Fibroblast of the aortic adventitia (primary cell): ENCODE measurements at places on chromosomes 7 and 10. TPM values are rescaled to one million over a fixed set of nuclear protein-coding genes. Genes with fewer than 3 reads are reported as not detected.

DNA sequence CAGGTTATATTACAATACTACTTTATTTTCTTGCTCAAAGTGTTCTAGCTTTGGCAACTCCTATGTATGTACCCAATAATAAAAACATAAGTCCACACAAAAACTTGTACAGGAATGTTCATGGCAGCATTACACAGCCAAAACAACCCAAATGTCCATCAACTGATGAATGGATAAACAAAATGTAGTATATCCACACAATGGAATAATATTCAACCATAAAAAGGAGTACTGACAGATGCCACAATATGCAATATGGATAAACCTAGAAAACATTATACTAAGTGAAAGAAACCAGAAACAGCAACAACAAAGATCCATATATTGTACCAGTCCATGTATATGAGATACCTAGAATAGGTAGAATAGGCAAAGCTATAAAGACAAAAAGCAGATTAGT, 21.0 kb downstream of the PPA1 start:
- DNase-seq, result no peak

GRCh38 chr10:88127269-88127668, 263.8 kb downstream of the PTEN start:
- no peak for DNase-seq

DNA sequence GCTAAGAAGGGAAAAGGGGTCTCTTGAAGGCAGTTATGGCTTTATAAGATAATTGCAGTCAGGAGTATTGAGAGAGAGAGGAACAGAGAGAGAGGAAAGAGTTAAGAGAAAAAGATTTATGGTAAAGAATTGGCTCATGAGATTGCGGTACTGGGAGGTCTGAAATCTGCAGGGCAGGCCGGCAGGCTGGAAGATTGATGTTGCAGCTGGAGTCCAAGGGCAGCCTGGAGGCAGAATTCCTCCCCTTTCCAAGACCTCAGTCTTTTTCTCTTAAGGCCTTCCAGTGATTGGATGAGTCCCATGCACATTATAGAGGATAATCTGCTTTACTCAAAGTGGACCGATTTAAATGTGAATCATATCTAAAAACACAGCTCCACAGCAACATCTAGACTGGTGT, 68.4 kb downstream of the HACD1 start:
- DNase-seq, result peak; percentile 71

- no peak for DNase-seq
Observed at GRCh38 chr10:11234857-11235531, 217.3 kb downstream of the CELF2 start.

GRCh38 chr10:101843032-101844021, at the start of gene KCNIP2:
KCNIP2 (minus strand) TSS chr10:101843800; CDS start chr10:101843568, 232 bp downstream.
- no peak for DNase-seq

GRCh38 chr7:114062810-114063209, 144.0 kb upstream of the PPP1R3A start:
- no peak for DNase-seq

GRCh38 chr10:75483188-75483587, 51.8 kb downstream of the LRMDA start:
- no peak for DNase-seq

DNA sequence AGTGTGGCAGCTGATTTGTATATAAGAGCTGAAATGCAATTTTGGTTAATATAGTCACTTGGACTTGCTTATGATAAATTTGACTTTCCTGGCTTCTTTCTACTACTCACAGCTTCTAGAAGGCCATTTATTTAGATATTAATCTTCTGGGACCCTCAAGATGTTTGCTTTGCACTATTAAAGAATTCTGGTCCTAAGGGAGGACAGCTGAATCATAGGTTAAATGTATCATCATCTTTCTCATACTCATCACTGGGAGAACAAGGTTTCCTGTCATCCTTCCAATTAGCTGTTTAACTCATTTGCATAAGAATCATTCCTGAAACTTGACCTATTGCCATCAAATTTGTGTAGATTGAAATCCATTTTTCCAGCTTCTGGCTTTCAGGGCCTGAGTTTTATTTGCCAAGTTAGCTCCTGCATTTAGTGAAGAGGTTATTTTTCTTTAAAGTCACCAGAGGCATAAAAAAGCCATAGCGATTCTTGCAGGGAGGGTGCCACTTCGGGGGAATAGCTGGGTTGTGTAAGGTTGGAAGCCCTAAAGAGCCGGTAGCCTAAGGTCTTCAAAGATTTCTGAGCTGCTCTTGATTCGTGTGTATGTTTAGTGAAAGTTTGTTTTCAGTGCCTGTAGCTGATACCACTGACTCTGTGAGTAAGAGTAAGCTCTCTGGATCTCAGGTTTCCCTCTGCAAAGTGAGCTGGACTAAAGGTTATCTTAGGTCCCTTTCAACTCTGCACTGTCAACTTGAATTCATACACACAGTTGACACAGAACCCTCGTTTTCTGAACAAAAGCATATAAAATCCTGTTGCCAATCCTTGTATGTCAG, 4.3 kb downstream of the MAP3K8 start:
- peak; percentile 41 for DNase-seq

- peak; percentile 99 for DNase-seq
Observed at GRCh38 chr7:121530227-121531174, 134.4 kb upstream of the FAM3C start.

DNA sequence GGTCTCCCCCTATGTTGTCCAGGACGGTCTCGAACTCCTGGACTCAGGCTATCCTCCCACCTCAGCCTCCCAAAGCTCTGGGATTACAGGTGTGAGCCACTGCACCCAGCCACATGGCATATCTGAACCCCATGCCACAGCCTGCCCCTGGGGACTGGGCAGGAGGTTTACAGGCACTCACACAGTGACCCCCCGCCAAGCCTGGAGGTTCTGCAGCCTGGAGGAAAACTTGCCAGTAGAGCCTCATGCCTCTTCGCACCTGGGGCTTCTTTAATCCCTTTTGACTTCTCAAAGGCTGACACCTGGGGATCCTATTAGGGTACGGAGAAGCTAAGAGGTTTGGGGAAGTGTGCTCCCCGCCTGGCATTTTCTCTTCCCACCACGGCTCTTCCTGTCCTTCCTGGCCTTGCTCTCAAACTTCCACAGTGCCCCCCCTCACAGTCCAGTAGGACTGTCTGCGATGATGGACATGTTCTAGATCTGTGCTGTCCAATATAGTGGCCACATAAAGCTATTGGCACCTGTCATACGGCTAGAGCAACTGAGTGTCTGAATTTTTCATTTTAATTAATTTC, 11.4 kb upstream of the KCP start:
- no peak for DNase-seq

DNA sequence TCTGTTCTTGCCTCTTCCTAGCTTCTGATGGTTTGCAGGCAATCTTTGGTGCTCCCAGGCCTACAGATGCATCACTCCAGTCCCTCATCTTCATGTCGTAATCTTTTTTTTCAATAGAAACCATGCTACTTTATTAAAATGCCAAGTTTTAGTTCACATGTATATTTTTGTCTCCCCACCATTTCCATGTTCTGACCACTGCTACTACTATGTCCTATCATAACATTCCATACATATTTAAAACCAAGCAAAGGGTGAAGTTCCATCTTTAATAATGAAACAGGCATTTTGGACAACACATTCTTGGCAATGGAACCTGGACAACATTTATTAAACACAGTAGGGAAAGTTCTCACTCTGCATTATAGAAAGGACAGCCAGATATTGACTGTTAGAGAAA, 58.8 kb downstream of the ZNF518A start:
- DNase-seq, result peak; percentile 37

DNA sequence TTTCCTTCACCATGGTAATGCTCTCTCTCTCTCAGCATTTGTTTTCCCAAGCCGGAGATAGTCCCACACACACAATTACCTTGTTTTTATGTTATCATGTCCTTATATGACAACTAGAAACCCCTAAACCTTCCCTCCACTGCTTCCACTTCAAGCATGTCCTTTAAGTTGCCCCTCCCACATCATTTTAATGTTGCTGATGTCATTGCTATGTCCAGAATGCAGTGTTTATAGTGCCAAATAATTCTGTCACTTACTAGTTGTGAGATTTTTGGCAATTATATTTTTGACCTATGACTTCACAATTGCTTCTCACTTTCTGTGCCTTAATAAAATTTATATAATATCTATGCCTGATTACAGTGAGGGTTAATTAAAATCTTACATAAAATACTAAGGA, 645.9 kb downstream of the XPNPEP1 start:
- no peak for DNase-seq

GRCh38 chr7:100127866-100128636, 1.3 kb downstream of the MBLAC1 start:
- no peak for DNase-seq

DNA sequence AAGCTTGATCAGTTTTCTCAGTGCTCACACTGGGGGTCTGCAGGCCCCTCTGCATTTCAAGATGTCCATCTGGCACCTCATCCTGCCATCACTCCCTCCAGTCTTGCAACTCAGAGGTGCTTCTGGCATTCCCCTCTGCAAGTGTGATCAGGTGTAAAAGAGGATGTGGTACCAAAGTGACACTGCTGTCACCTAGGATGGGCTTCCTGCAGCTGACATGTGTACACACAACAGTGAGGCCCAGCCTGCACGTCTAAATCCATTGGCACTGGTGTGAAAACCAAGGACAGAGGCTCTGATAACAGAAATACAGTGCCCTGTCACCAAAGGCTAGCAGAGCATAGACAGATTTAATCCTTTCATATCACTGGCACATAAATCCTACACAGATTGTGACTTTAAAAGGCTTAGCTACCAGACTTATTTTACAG, 162.5 kb upstream of the CELF2 start:
- DNase-seq, result no peak

- DNase-seq, result no peak
Observed at GRCh38 chr7:96953676-96954513, 51.5 kb upstream of the DLX6 start.

GRCh38 chr7:106346678-106347217, 62.0 kb upstream of the NAMPT start:
- peak; percentile 94 for DNase-seq

GRCh38 chr10:119896937-119897770, 4.6 kb downstream of the SEC23IP start:
- peak; percentile 52 for DNase-seq

DNA sequence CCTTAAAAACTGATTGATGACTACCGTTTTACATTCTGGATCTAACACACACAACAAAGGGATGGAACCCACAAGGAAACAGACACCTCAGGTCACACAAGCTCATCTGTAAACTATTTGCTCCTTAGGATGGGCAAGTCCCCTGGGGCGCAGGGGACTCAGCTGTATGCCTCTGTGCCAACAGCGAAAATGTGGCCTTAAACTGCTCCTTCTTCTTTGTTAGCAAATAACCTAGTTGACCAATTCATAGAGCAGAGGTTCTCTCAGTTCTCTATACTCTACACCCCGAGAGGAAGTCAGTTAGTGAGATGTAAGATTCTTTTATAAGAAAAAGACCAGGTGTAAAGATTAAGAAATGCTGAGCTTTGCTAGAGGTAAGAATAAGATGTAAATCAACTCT, 181.9 kb upstream of the PRSS58 start:
- DNase-seq, result no peak

DNA sequence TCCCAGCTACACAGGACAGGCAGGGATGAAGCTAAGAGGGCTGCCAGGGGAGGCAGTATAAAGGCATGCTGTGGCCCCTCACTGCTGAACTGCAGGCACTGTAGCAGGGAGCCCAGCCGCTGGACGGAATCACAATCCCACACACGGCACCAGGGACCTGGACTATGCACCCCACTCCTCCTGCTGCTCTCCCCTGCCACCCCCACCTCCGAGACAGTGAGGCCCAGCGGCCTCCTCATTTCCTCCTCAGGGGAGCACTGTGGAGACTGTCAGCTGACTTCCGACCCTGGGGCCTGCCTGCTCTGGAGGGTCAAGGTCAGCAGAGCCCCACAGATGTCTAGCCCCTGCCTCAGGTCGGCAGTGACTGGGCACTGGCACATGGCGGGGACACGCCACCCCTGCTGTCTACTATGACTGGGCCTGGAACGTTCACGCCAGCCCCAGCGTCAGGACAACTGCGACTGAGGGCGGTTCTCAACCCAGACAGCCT, 92.7 kb downstream of the FAM53B start:
- DNase-seq, result no peak

- no peak for DNase-seq
Observed at GRCh38 chr10:79047584-79047874, 21.2 kb upstream of the ZMIZ1 start.

DNA sequence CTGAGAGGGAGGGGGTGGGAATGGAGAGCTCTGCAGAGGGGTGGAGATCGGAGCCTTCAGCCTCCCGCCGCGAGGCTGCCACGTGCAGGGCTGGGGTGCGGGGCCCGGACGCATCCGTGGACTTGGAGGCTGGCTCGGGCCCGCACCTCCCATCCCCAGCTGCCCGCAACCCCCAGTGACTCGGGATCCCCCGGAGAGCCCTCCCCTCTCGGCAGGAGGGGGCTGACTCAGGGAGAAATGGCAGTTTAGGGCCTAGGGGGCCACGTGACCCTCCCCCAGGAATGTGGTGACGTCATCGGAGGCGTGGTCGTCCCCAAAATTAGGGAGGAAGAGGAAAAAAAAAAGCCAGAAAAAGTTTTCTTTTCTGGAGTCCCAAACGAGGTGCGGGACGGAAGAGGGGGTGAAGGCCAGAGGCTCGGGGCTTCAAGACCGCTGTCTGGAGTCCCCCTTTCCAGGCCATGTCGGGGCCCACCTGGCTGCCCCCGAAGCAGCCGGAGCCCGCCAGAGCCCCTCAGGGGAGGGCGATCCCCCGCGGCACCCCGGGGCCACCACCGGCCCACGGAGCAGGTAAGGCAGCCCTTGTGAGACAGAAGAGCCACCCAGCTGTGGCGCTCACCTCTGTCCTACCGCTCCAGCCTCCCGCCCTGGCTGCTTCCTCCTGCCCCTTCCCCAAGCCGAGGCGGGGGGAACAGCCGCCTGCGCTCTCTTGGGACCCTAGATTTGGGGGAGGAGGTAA, at the start of gene TRIP6:
TSS of gene TRIP6 (plus strand) at position 348 of the 736 bp plus-strand sequence. CDS start at position 459, 111 bp downstream.
- peak; percentile 94 for DNase-seq

The EN2 gene
- under 0.01 TPM in 1 of 2 replicates, not detected in the other for total RNA-seq

The FZD1 gene
- 11.8 and 28.7 TPM in 2 replicates for total RNA-seq

The ACBD7 gene
- 0.99 TPM in 1 of 2 replicates, not detected in the other for total RNA-seq

The CCL26 gene
- 0.33 and 1.2 TPM in 2 replicates for total RNA-seq

The SEMA3A gene
- total RNA-seq, result 1.6 and 118 TPM in 2 replicates

The DAGLB gene
- 21.4 and 38.3 TPM in 2 replicates for total RNA-seq

The ARMS2 gene
- not detected in 2 replicates for total RNA-seq

The DNAJC2 gene
- total RNA-seq, result 24.9 and 45.8 TPM in 2 replicates

The ZNF746 gene
- total RNA-seq, result 13.2 and 16.0 TPM in 2 replicates

The CALML5 gene
- total RNA-seq, result not detected in 2 replicates

The LSM8 gene
- total RNA-seq, result 49.3 and 69.5 TPM in 2 replicates

The UPK3BL1 gene
- total RNA-seq, result 1.5 and 3.2 TPM in 2 replicates

The FFAR4 gene
- total RNA-seq, result not detected in 2 replicates

The SPACDR gene
- total RNA-seq, result 0.27 TPM in 1 of 2 replicates, not detected in the other
